H9 (cell line): ENCODE measurements at places on chromosomes 5 and 9.

DNA sequence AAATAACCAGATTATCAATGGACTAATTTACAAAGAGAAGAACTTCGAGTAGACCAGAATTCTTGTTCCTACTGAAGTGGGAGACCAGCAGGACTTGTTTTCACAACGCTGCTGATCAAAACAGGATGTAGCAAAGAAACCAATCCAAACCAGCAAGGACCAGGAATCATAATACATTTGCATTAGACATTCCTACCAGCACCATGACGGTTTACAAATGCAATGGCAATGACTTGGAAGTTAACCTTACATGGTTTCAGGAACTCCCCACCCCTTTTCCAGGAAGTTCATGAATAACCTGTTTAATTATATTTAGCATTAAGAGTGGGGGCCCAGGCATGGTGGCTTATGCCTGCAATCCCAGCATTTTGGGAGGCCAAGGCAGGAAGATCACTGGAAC lies 100.0 kb downstream of the LPAR1 start:
- H3K27ac ChIP-seq: no peak overlapping the region
- H3K4me1 ChIP-seq: no peaks in the 10 kb centered on the region
- no peaks in the 10 kb centered on the region for H3K27me3 ChIP-seq
- DNase-seq: no peak

- H3K27me3 ChIP-seq: no peaks in the 10 kb centered on the region
- H3K27ac ChIP-seq: no peak overlapping the region
- no peak for DNase-seq
- H3K36me3 ChIP-seq: no peaks in the 10 kb centered on the region
- no peak overlapping the region for H3K4me3 ChIP-seq
Observed at GRCh38 chr5:74105126-74105780, 479.3 kb downstream of the ARHGEF28 start.

GRCh38 chr5:151257731-151258181 lies 4.8 kb downstream of the GM2A start:
- no peak overlapping the region for H3K4me3 ChIP-seq
- peaks cover 3% of the 10 kb centered on the region; the same call in 1 of the 2 replicates for H3K4me1 ChIP-seq
- H3K36me3 ChIP-seq: no peaks in the 10 kb centered on the region; the same call in 2 of the 3 replicates

DNA sequence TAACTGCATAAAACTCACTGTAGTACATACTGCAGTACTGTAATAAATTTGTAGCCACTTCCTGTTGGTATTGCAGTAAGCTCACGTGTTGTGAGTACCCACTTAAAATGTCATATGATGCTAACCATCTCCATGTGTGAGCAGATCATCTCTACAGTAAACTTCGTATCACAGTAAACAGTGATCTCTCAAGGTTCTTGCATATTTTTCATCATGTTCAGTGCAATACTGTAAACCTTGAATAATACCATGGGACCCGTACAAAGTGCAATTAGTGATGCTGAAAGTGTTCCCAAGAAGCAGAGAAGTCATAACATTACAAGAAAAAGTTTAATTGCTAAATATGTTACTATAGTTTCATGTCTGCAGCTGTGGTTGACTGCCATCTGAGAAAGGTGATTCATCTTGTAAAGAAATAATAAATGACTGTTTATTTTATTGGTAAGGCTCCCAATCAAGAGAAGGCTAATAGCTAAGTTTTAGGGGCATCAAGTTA lies 253.8 kb upstream of the POU5F2 start:
- no peak overlapping the region for H3K4me3 ChIP-seq
- H3K27ac ChIP-seq: no peak overlapping the region
- DNase-seq: no peak
- H3K4me1 ChIP-seq: no peaks in the 10 kb centered on the region

DNA sequence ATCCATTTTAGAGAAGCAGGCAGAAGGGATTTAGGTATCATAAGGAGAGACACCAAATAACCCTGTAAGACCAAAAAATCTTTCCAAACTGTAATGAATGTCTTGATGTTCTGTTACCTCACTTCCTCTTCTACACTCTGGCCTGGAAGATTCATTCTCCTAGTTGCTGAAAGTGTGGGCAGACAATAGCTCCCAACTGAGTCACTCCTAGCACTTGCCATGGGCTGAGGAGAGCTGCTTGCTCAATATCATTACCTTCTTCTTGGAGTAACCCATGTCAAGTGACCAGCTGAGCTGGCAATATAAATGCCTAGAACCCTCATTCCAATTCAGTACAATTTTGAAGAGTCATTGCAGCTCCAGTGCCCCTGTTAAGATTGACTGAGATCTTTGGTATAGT lies 1985.5 kb upstream of the CDH6 start:
- no peak overlapping the region for H3K27ac ChIP-seq
- no peaks in the 10 kb centered on the region for H3K36me3 ChIP-seq
- H3K27me3 ChIP-seq: no peaks in the 10 kb centered on the region
- no peaks in the 10 kb centered on the region for H3K4me1 ChIP-seq
- DNase-seq: no peak

DNA sequence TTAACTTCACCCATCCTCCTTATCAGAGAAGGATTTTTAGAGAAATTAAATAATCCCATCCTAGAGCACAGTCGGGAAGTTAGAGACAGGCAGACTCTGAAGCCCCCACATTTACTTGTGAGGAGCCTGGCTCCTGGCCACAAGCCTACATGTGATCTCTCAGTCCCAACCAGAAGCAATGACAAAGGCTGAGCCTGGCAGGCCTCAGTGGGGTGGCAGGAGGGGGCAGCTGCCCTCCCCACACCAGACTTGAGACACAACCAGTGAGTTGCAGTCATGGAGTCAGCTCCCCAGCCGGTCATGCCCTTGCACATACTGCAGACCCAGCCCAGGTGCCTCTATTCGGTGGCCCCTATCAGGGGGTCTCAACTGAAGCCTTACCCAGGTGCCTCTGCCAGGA lies 11.0 kb downstream of the NAIF1 start:
- DNase-seq: no peak
- H3K36me3 ChIP-seq: no peaks in the 10 kb centered on the region
- H3K27me3 ChIP-seq: no peaks in the 10 kb centered on the region
- no peak overlapping the region for H3K27ac ChIP-seq
- H3K4me3 ChIP-seq: peak overlapping the region; percentile 12; the same call in 1 of the 3 replicates

GRCh38 chr9:4152876-4153275 lies 147.0 kb downstream of the GLIS3 start:
- H3K27ac ChIP-seq: no peak overlapping the region
- DNase-seq: no peak
- H3K27me3 ChIP-seq: no peaks in the 10 kb centered on the region
- no peaks in the 10 kb centered on the region; the same call in 1 of the 2 replicates for H3K4me1 ChIP-seq
- H3K36me3 ChIP-seq: no peaks in the 10 kb centered on the region

- no peaks in the 10 kb centered on the region for H3K27me3 ChIP-seq
- H3K27ac ChIP-seq: no peak overlapping the region
- H3K4me3 ChIP-seq: no peak overlapping the region
- no peaks in the 10 kb centered on the region for H3K36me3 ChIP-seq
Observed at GRCh38 chr5:73654171-73654811, 28.3 kb downstream of the ARHGEF28 start.

DNA sequence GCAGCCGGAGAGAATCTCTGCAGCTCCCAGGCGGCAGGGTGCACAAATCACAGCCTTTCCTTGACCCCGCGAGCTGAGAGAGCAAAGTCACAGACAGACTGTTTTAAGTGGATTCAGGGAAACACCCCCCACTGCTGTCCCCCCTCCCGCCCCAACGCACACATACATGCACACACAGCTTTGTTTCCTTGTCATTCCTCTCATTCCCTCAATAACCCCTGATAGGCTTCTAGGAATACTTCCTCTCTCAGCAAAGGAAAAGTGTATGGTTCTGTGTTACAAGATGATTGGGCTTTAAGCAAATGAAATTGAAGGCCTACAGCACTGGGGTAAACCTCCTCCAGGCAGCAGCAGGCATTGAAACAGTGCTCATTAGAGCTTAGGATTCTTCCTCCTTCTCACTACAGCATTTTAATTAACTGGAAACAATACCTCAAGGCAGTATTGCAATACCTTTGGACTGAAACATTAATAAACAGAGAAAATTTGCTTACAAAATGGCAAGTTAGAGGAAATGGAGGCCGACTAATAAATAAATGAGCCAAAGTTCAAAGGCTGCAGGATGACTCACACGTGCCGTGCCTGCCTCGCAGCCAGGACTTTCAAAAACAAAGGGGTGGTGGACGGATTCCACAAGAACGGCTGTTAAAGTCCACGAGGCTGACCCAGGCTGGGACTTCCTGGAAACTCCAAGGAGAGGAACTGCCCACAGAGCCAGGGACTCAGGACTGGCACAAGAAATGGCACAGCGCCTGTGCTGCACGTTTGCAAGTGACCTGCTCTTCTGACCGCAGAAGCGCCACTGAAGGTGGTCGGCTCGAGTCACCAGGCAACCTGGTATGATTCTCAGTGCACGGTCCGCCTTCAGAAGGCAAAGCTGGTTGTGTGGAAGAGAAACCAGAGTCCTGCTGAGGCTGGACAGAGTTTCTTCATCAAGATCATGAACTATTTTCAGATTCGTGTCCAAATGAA lies 236.2 kb downstream of the SYK start:
- no peak for DNase-seq
- H3K27me3 ChIP-seq: no peaks in the 10 kb centered on the region

DNA sequence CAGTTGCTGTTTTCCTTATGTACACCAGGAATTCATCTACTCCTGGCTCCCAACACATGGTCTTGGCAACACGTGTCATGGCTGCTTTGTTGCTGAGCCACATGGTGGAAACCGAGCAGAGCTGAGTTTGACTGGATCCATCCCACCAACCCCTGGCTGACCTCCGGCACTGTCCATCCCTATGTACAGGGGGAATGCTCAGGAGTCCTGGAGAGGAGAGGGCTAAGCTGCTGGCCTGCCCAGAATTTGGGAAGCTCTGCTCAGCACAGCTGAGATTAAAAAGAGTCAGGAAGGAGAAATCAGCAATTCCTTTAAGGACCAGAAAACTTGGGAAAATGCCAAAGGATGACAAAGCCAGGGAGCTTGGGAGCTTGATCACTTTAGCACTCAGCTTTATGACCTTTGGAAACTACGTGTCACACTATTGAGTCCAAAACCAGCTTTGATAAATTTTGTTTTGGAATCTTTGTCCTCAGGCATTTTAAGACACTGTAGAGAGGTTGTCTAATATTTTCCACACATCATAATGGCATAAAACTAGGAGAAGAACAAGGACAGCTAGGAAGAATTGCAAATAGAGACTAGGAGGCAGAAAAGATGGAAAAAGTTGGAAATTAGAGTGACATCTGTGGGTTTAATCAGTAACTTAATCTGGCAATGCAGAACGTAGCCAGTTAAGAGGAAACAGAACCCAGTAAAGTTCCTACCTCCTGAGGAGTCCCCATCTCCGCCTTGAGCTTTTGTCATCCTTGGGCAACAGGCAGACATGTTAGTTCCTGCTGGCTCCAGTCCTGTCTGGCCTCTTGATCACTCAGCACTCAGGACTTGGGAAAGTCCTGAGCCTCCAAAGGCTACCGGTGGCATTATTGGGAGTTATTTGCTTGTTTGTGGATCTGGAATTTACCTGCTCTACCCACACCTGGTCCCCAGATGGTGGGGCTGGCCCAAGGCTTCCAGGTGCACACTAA lies 62.5 kb upstream of the PLPP1 start:
- H3K27ac ChIP-seq: no peak overlapping the region
- no peaks in the 10 kb centered on the region for H3K27me3 ChIP-seq
- H3K36me3 ChIP-seq: no peaks in the 10 kb centered on the region; the same call in 1 of the 2 replicates
- no peak overlapping the region for H3K4me3 ChIP-seq
- H3K4me1 ChIP-seq: peaks cover 3% of the 10 kb centered on the region; the same call in 1 of the 2 replicates

- no peaks in the 10 kb centered on the region for H3K27me3 ChIP-seq
- H3K27ac ChIP-seq: no peak overlapping the region
- no peak for DNase-seq
- no peaks in the 10 kb centered on the region for H3K36me3 ChIP-seq
- H3K4me3 ChIP-seq: no peak overlapping the region
Observed at GRCh38 chr9:74861773-74862474, 25.8 kb downstream of the TRPM6 start.
